ENCODE measurements at places on chromosomes 5 and 9.
A peak's percentile ranks its signal among the peaks of the same experiment; 100 is the strongest.

GRCh38 chr9:504921-505740 is 290.5 kb downstream of the DOCK8 start:
- H3K27ac ChIP-seq, result peak overlapping the region; percentile 69
- peak; percentile 20 for DNase-seq
- peaks cover 21% of the 10 kb centered on the region for H3K4me1 ChIP-seq
- peaks cover 8% of the 10 kb centered on the region for H3K27me3 ChIP-seq
- peaks cover 14% of the 10 kb centered on the region for H3K36me3 ChIP-seq

GRCh38 chr9:72154468-72155285 is 5.4 kb downstream of the GDA start:
- H3K36me3 ChIP-seq, result no peaks in the 10 kb centered on the region
- no peaks in the 10 kb centered on the region for H3K4me1 ChIP-seq
- no peak overlapping the region for H3K4me3 ChIP-seq
- DNase-seq, result no peak
- no peak overlapping the region for H3K27ac ChIP-seq
- H3K27me3 ChIP-seq, result peaks cover 42% of the 10 kb centered on the region

DNA sequence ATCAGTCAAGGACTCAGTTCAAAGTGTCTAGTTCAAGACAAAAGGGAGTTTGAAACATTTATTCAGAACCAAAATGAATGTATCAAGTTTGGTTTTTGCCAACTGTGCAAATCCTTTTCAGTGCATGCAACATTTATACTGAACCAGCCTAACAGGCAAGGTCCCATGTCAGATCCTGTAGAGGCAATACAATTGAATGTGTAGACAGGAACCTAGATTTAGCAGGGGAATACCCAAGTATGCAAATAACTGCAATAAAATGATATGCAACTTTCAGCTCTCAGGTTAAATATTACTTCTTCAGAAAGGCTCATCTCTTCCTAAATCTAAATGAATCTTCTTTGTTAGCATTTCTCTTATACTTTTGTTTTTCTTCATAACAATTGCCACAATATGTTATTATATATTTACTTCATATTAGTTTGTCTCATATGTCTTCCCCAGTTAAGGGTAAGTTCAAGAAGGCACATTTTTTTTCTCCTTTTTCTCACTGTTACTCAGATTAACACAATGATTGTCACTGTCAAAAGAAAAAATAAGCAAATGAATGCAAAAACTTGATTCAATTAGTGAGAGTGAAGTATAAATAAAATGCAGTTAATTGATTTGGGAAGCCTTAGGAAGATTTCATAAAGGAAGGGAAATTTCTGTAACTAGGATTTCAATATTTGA is 163.9 kb upstream of the RASA1 start:
- H3K36me3 ChIP-seq, result peaks cover 2% of the 10 kb centered on the region
- H3K4me1 ChIP-seq, result peaks cover 11% of the 10 kb centered on the region
- H3K27ac ChIP-seq, result no peak overlapping the region
- H3K27me3 ChIP-seq, result no peaks in the 10 kb centered on the region
- H3K4me3 ChIP-seq, result no peak overlapping the region
- DNase-seq, result no peak

GRCh38 chr5:168114444-168115017 is 176.9 kb upstream of the WWC1 start:
- no peak for DNase-seq
- peaks cover 2% of the 10 kb centered on the region for H3K27me3 ChIP-seq
- no peaks in the 10 kb centered on the region for H3K36me3 ChIP-seq
- H3K27ac ChIP-seq, result no peak overlapping the region
- no peaks in the 10 kb centered on the region for H3K4me1 ChIP-seq

DNA sequence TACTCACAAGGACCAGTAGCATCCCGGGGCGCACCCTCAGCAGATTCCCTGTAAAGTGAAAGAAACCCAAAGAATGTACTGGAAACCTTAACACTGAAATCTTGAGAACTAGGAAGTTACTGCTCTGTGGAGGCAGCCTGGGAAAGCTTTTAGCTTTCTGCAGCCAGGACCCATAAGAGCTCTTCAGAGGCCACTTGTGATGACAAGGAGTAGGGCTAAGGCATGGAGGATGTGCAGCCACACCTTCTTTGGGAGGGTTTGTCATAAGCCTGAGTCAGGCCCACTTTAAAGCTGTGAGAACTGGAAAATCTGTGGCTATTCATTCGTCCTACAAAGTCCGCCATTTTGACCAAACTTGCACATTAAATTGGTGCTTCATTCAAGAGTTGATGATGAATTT is 291.1 kb upstream of the TLE4 start:
- peaks cover 35% of the 10 kb centered on the region for H3K27me3 ChIP-seq
- H3K4me3 ChIP-seq, result no peak overlapping the region
- no peaks in the 10 kb centered on the region for H3K36me3 ChIP-seq
- H3K4me1 ChIP-seq, result no peaks in the 10 kb centered on the region

DNA sequence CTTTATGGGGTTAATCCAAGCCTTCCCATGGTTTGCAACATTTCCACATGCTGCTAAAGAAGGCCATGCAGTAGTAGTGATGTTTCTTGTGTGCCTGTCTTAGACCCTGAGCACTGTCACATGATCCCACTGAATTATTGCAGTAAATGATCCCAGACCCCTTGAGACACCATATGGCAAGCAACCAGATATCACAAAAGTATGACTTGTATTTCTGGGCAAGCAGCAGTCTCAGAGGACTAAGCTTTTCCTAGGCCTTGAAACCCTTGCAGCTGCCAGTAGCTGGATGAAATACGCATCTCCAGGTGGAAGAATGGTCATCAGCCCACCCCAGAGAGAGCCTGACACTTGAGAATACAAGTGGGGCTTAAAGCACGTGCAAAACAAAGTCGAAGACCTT is 41.8 kb downstream of the CDO1 start:
- H3K36me3 ChIP-seq, result no peaks in the 10 kb centered on the region
- H3K27ac ChIP-seq, result no peak overlapping the region
- H3K4me3 ChIP-seq, result no peak overlapping the region
- H3K4me1 ChIP-seq, result no peaks in the 10 kb centered on the region
- peaks cover under 1% of the 10 kb centered on the region for H3K27me3 ChIP-seq
- no peak for DNase-seq

- no peak for DNase-seq
- peaks cover 31% of the 10 kb centered on the region for H3K4me1 ChIP-seq
- no peaks in the 10 kb centered on the region for H3K36me3 ChIP-seq
- H3K27me3 ChIP-seq, result peaks cover 3% of the 10 kb centered on the region
Observed at GRCh38 chr9:129182122-129182521, 4.1 kb upstream of the IER5L start.

DNA sequence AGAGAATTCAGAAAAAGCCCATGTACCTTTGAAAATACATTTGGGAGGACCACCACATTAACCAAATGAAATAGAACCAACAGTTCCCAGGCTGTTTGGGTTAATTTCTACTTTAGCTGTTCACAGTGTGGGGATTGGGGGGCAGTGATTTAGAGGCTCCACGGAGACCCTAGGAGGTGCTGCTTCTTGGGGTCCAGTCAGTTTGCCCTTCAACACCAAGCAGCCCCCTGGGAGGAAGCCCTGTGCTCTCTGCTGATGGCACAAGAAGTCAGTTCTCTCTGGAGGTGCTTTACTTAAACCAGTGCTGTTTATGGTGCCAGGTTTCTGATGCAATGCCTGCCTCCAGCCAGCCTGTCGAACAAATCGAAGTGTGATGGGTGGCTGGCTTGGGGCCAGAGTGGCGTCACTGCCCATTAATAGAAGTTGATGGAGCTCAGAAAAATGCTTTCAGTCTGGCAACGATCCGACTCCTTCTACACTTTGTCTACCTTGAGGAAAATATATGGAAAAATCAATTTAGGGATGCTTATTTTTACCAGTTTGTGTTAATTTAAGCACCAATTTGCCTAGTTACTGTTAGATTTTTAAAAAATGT is 134.0 kb downstream of the SNX18 start:
- H3K4me1 ChIP-seq, result peaks cover 8% of the 10 kb centered on the region
- H3K27ac ChIP-seq, result no peak overlapping the region
- no peaks in the 10 kb centered on the region for H3K27me3 ChIP-seq
- no peaks in the 10 kb centered on the region for H3K36me3 ChIP-seq
- DNase-seq, result peak; percentile 41

DNA sequence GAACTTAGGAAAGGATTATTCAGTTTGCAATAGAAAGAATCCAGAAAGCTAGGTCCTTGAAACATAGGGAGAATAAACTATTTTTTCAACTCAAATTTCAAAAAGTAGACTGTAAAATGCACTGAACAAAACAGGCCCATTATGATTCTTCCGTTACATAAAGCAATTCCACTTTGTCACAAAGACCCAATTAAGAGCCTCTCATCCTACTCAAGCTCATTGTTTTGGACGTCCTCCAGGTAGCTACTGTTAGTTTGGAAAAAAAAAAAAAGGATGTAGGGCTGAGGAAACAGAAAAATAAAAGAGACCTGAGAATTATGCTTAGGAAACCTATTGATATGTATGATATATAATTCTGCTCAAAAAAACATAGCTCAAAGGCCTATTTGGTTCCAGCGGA is 74.0 kb downstream of the DIRAS2 start:
- DNase-seq, result no peak
- H3K4me3 ChIP-seq, result no peak overlapping the region
- no peak overlapping the region for H3K27ac ChIP-seq

- no peaks in the 10 kb centered on the region for H3K27me3 ChIP-seq
- no peak overlapping the region for H3K4me3 ChIP-seq
- peak overlapping the region; percentile 10 for H3K27ac ChIP-seq
- no peaks in the 10 kb centered on the region for H3K36me3 ChIP-seq
- DNase-seq, result no peak
Observed at GRCh38 chr9:22105005-22105722, 96.1 kb upstream of the CDKN2B start.

- H3K27me3 ChIP-seq, result peaks cover 15% of the 10 kb centered on the region
- H3K4me3 ChIP-seq, result no peak overlapping the region
- no peaks in the 10 kb centered on the region for H3K36me3 ChIP-seq
- DNase-seq, result no peak
- no peaks in the 10 kb centered on the region for H3K4me1 ChIP-seq
Observed at GRCh38 chr5:140055152-140055551, 12.1 kb upstream of the NRG2 start.

DNA sequence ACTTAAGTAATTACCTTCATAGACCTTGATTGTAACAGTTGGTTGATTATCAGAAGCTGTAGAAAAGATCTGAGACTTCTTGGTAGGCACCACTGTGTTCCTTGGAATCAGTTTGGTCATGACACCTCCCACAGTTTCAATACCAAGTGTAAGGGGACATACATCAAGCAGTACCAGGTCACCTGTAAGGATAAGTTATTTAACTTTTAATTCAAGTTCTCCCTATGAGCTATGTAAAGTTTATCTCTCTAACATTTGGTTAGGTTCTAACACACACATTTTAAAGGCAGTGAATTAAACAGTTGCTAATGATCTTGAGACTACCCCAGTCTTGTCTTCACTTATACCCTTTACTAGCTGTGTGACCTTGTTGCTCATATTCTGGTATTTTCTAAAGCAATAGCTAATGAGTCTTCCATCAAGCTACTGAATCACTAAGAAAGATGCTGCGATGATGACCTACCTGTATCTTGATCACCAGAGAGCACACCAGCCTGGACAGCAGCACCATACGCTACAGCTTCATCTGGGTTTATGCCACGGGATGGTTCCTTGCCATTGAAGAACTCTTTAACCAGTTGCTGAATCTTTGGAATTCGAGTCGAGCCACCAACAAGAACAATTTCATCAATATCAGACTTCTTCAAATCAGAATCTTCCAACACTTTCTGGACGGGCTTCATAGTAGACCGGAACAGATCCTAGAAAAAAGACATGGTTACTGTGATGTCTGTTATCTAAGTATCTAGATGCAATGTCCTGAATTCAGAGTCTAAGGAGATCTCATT is 2.8 kb downstream of the HSPA5 start:
- DNase-seq, result no peak
- H3K36me3 ChIP-seq, result peaks cover 41% of the 10 kb centered on the region
- H3K27ac ChIP-seq, result peak overlapping the region; percentile 64
- peaks cover 54% of the 10 kb centered on the region for H3K4me1 ChIP-seq
- peak overlapping the region; percentile 90 for H3K4me3 ChIP-seq
- no peaks in the 10 kb centered on the region for H3K27me3 ChIP-seq

DNA sequence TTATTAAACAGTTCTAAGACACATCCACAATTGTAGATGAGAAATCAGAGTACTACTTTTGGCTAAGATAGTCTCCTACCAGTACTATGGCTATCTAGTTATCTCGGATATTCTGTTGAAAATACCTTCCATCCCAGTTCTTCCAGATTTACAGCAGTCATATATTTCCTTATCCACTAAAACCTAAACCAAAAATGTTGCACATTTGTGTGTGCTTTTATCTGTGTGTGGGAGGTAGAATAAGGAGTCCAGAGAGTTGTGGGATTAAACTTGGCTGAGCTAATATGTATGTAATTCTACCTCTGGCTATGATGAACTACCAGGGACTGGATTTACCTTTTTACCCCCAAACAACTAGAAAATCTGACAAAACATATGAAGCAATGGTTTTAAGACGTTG is 17.5 kb upstream of the NDUFB6 start:
- H3K27ac ChIP-seq, result no peak overlapping the region
- peaks cover 4% of the 10 kb centered on the region for H3K4me1 ChIP-seq
- DNase-seq, result no peak
- no peaks in the 10 kb centered on the region for H3K36me3 ChIP-seq
- H3K4me3 ChIP-seq, result no peak overlapping the region
- peaks cover 25% of the 10 kb centered on the region for H3K27me3 ChIP-seq

- H3K4me1 ChIP-seq, result no peaks in the 10 kb centered on the region
- H3K27me3 ChIP-seq, result peaks cover 3% of the 10 kb centered on the region
- H3K27ac ChIP-seq, result no peak overlapping the region
Observed at GRCh38 chr9:84151640-84152039, 171.0 kb downstream of the RMI1 start.

DNA sequence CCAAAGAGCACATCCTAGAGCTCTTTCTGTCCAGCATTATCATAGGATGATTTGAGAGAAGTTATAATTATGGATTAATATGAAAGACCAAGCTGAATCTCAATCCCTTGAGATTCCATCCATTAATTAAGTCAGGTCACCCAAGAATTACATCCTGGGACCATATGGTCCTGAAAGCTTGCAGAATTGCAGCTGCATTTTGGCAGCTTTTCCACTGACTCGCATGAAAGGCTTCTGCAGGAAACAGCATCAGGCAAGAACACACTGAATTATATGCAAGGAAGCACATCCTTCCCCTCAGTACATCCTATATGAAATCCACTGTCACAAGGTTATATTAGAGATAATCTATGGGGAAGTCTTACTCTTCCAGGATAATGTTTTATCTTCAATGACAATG is 109.1 kb upstream of the CTNND2 start:
- no peak overlapping the region for H3K4me3 ChIP-seq
- H3K4me1 ChIP-seq, result peaks cover 2% of the 10 kb centered on the region
- no peak for DNase-seq
- no peak overlapping the region for H3K27ac ChIP-seq
- H3K27me3 ChIP-seq, result no peaks in the 10 kb centered on the region
- H3K36me3 ChIP-seq, result no peaks in the 10 kb centered on the region

DNA sequence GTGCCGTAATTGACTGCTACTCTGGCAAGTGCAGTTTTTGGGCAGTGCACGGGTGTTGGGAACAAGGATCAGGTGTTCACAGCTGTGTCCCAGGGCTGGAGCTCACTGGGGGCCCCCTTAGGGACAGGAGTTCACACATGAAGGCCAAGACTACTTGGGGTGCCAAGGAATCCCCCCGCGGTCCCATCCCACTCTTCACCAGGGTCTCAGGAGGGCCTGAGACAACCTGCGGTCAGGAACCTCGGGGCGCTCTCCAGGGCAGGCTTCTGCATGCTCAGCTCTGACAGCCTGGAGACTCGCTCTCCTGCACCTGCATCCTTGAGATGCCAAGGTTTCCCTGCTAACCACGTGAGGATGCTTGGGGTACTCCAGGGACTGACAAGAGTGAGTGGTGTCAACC is 2.3 kb upstream of the MAN1B1 start:
- DNase-seq, result no peak
- no peak overlapping the region for H3K27ac ChIP-seq
- peaks cover 27% of the 10 kb centered on the region for H3K27me3 ChIP-seq
- peaks cover 15% of the 10 kb centered on the region for H3K4me1 ChIP-seq
- no peaks in the 10 kb centered on the region for H3K36me3 ChIP-seq

Measured in mesothelial cell of epicardium (in vitro differentiated cells).